Heart right ventricle (tissue), 16 donors: ENCODE measurements at places on chromosomes 16 and 17.

DNA sequence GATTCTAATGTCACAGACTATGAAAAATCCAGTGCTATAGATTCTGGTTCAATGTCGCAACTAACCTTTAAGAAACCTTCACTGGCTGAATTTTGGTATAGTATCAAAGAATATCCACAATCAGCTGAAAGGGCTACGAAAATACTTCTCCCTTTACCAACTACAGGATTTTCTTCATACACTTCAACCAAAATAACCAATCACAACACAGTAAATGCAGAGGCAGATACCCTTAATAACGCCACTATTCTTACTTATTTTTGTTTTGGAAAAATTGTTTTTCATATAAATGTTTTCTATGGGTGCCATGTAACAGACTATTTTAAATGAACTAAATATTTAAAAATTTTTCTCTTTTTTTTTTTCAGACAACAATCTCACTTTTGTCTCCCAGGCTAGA lies 48.9 kb upstream of the TRAP1 start:
- no peak for DNase-seq

DNA sequence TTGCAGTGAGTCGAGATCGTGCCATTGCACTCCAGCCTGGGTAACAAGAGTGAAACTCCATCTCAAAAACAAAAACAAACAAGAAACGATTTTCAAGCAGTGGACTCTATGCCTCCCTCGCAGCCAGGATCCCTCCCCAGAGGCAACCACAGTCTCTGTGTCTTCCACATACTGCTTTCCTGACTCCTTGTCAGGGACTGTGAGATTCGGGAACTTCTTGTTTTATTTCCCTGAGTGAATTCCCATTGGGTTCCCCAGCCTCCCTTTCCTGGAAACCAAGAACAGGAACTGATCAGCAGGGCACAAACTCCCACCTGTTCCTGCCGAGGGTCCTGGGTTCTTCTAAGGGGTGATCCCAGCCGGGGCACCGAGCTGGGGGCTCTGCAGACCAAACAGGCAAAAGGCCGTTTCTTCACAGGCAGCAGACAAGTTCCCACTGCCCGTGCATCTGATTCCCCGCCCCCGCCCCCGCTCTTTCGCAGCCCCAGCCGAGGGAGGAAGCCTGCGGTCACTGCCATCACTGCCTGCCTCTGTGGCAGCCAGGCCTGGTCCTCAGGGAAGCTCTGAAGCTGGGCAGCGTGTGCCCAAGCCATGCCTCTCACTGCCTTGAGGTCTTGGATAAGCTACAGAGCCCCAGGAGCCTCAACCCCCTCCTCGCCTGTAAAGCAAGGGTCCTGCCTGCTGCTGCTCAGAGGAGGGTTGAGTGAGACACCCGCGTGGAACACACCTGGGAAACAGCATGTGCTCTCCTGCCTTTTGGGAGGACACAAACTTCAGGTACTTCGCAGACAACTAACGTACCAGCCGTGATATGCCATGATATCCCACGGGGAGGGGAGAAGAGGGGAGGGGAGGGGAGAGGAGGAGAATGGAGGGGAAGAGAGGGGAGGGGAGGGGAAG lies 5.5 kb upstream of the PIEZO1 start:
- no peak for DNase-seq

- no peak for DNase-seq
Measured at GRCh38 chr17:64938290-64938689, 19.0 kb upstream of the LRRC37A3 start.

- DNase-seq = peak; percentile 74
Measured at GRCh38 chr17:8994319-8994718, 27.0 kb upstream of the NTN1 start.
